ENCODE measurements at places on chromosomes 1 and 21.

DNA sequence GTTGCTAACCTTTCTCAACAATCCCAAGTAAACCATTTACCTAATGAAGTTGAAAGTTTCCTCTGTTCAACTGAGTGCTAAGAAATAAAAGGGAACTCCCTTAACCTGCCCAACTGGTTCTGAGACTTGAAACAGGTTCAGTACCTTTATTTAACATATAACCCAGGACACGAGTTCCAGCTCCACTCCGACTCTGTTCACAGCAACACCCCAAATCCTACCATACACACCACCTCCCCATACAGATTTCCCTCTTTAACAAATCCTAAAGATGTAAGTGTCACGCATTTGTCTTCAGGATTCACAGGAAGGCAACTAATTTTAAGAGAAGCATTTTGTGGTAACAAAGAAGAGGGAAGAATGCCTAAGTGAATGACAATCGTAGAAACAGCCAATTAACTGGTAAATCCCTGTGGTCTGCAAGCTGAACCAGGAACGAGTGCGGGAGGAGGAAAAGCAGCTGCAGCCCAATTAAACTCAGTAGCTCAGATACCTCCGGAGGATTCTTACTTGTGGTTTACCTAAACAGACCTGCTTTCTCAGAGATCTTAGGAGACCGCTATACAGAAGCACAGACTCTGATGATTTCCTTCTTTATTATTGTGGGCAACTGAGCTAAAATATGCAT, 134.5 kb upstream of the MAGI3 start:
- no peak for DNase-seq

DNA sequence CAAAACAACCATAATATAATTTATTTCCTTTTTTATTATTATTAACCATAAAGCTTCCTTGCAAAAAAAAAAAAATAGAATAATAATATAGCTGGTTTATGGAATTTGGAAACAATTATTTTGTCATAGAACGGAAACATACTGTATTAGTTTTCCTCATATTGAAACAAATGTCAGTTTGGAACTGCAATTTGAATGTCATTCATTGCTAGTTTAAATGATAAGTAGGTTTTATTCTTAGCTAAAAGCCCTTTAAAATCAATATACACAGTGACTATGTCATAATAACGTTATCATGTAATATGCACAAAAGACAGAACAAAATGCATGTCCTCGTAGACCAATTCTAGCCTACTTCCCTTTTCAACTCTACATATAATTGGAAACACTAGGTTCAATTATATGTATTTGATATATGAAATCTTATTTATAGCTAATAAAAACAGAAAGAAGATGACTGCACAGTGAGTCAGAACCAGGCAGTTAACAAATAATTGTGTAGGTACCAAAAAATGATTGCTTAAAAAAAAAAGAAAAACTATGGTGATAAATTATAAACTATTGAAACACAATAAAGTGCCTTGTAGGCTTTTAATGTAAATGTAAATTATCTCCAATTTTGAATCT, 85.2 kb upstream of the EXO1 start:
- no peak for DNase-seq

GRCh38 chr1:234601301-234602017, 8.5 kb downstream of the IRF2BP2 start:
- DNase-seq, result no peak

GRCh38 chr1:25809283-25809926, 9.4 kb downstream of the SELENON start:
- no peak for DNase-seq

DNA sequence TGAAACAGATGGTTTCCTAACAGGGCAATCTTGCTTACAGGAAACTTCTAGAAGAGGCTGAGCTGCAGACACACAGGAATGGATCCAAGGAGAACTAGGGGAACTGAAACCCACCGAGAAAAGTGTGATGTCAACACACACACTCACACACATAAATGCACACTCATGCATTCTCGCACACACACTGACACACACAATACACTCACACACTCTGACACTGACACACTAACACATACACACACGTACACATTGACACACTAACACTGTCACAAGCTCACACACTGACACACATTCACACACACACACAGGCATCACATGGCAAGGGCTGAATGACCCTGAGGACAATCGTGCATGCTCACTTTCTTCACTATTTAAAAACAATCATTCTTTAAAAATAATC, 142.7 kb downstream of the NPHP4 start:
- DNase-seq, result no peak

DNA sequence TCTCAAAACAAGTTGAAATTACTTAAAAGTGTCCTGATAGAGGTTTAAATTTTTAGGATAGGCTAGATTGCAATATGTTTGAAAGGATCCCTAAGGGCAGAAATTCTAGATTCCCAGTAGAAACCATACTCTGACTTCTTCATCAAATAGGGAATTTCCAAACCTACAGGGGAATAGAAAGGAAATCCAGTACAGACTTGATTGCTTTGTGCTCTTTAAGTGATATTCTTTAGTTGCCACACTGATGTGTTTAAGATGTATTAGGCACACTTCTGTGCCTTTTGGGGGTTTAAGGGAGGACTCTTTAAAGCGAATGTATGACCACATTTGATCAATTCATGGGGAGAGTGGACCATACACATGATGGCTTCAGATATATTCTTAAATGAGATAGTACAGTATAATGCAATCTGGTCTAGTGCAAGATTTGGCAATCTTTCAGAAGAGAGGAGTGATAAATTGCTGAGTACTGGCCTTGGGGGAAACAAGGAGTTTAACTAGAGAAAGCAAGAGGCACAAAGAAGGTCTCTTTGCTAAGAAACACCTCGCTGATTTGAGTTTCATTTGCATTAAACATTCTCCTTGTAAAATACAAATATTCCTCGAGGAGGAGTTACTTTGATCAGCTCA, 268.8 kb upstream of the NR5A2 start:
- no peak for DNase-seq

DNA sequence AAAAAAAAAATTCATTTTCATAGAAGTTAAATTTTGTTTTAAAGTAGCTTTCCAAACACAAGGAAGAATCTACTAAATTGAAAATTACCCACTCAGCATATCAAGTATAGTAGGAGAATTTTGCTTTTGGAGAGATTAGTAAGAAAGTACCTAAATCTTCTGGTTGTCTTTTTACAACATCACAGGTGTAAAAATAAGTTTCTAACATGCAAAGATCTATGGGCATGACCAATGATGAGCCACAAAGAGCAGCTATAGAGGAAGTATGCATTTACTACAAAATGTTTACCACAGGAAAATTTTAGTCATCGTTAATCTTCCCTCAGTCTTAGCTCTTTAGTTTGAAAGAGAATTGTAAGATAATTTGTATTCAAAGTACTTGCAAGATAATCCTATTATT, 28.1 kb downstream of the ANGPTL3 start:
- no peak for DNase-seq
